Sciatic nerve (tissue), 2 donors: ENCODE measurements at places on chromosomes 2 and 18. TPM values are rescaled to one million over a fixed set of nuclear protein-coding genes. Genes with fewer than 3 reads are reported as not detected.

SKA1 gene
- total RNA-seq: 0.36 TPM

GAREM2 gene
- total RNA-seq: 6.8 TPM

TMEM198 gene
- 2.1 TPM for total RNA-seq

CRYGC gene
- not detected for total RNA-seq

AQP4 gene
- 0.27 TPM for total RNA-seq
